Body of pancreas (tissue), 4 donors: ENCODE measurements at places on chromosomes 2 and 18.

DNA sequence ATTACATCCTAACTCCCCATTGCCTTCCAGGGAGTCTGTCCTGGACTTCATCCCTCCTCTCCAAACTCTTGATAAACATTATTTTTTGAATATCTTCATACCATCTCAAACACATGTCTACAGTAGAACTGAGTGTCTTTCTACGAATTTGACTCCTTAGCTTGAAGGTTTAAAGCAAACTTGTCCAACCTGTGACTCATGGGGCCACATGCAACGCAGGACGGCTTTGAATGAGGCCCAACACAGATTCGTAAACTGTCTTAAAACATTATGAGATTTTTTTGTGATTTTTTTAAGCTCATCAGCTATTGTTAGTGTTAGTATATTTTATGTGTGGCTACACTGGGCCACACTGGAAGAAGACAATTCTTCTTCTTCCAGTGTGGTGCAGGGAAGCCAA lies 98.1 kb downstream of the PARD3B start:
- no peak for DNase-seq

DNA sequence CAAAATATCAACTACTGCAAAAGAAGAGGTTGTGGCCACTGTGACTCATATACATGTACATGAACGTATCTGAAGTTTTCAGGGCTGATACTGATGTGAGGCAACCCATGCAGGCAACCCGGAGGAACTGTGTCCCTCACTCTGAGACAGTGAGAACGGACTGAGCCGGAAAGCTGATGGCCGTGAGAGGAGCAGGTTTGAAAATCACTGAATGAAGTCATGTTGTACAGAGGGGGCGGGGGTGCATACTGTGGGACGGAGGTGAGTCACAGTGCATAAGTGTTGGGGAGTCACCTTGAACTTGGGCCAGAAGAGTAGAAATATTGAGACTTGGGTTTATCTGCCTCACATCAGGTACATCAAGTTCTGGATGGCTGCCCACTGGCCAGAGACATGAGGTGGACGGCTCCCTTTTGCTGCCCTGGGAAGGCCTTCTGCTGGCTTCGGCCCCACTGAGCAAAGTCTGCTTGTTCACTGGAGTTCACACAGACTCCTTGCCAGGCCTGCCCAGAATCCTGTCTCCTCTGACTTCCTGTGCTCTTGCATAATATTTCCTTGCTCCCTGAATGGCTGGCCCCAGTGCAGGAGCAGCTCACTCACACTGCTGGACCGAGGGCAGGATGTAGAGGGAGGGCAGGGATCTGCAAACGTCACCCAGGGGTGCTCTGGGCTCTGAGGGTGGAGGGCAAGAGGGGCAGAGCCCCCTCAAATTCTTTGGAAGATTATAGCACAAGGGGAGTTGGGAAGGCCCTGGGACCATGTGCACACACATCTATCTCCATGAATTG lies 18.1 kb downstream of the EPAS1 start:
- peak; percentile 99 for DNase-seq

DNA sequence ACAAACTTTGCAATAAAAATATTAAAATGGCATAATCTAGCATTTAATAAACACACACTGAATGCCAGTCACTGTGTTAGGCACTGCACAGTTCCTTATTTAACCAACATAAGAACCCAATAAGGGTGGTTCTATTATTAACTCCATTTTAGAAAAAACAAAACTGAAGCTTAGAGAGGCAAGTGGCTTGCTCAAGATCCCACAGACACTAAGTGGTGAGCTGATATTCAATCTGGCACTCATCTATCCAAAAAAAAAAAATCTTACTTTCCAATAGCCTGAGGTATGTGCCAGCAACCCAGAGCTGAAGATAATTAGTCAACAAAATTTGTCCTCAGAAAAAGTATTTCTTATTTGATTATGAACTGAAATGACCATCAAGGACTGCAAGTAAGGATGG lies 799 bp downstream of the CYTIP start:
- no peak for DNase-seq

- DNase-seq = no peak
Observed at GRCh38 chr2:72955228-72956049, 38.1 kb downstream of the EMX1 start.

- peak; percentile 3 for DNase-seq
Observed at GRCh38 chr2:239814116-239814860, 210.9 kb downstream of the NDUFA10 start.

GRCh38 chr2:230327418-230328154 lies 593 bp downstream of the SP140L start:
- no peak for DNase-seq

- no peak for DNase-seq
Observed at GRCh38 chr2:229170916-229171315, 100.2 kb downstream of the PID1 start.

GRCh38 chr2:118834440-118834810 lies 13.0 kb downstream of the EN1 start:
- DNase-seq = no peak

DNA sequence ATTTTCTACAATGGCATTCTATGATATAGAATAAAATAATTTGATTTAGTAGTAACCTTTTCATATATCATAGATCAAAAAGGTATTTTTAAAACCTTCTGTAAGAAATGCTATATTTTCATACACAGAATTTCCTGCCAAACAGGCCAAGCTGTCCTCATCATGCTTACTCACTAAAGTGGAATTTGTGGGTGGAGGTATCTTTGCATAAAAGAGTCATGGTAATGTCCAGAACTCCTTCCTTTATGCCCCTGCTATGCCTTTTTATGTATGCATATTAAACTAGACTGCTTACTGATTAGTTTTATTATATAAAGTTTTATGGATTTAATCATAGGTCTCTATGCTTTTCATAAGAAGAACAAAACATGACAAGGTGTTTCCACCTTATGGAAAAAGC lies 27.5 kb upstream of the MARCHF7 start:
- DNase-seq = no peak

GRCh38 chr2:221911890-221912289 lies 339.8 kb upstream of the EPHA4 start:
- DNase-seq = no peak

GRCh38 chr2:149989447-149990063 lies 402.0 kb upstream of the MMADHC start:
- DNase-seq = peak; percentile 19

- no peak for DNase-seq
Observed at GRCh38 chr18:63097178-63097577, 222.4 kb downstream of the BCL2 start.

GRCh38 chr2:19198381-19198780 lies 160.0 kb downstream of the OSR1 start:
- DNase-seq = no peak

DNA sequence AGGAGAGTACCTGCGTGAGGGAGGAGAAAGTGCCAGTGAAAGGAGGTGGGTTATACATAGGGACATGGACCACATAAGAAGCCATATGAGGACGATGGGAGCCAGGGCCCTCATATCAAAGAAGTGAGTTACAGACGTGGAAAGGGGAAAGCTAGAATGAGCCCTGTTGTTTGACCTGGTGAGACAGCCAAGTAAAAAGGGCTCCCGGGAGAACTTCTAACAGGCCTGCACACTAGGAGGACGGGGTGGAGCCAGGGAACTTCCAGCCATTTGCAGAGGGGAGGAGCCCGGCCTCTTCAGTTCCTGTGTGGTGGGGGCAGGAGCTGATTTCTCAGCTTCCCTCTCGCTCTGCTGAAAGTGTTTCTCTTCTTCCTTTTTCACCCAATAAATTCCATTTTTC lies 84.1 kb upstream of the SLC66A3 start:
- no peak for DNase-seq

GRCh38 chr2:64298161-64298560 lies 153.9 kb upstream of the PELI1 start:
- no peak for DNase-seq

- no peak for DNase-seq
Observed at GRCh38 chr2:132816234-132816633, 146.2 kb upstream of the LYPD1 start.

DNA sequence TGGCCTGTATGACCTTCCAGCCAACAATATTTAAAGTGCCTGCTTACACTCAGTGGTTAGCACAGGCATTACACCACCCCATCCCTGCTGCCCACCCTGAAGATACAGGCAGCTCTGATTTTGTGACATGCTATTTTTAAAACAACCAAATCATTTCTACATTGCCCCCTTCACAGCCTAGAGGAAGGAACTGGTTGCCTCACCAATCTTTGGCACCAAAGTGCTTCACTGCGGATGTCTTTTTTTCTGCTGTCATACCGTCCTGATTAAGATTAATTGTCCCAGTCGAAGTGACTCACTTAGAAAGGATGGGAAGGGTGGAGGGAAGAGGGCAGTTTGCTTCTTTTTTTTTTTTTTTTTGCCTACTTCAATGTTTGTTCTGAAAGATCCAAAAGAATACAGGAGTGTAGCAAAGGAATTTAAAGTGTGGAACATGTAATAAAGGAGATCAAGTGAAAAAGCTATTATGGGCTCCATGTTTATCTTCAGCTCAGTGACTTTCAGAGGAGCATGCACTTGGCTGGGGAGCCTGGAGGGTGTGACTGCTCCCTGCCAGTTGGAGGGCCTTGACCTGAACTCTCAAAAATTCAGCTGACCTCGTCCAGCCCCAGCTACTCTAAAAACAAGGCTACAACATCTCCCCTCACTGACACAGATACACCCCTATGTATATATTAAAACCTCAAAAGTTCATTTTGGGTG lies 501.1 kb upstream of the TNP1 start:
- no peak for DNase-seq

- DNase-seq = no peak
Observed at GRCh38 chr2:29518646-29519337, 402.6 kb downstream of the ALK start.

- no peak for DNase-seq
Observed at GRCh38 chr2:43327119-43327518, 100.7 kb upstream of the ZFP36L2 start.

DNA sequence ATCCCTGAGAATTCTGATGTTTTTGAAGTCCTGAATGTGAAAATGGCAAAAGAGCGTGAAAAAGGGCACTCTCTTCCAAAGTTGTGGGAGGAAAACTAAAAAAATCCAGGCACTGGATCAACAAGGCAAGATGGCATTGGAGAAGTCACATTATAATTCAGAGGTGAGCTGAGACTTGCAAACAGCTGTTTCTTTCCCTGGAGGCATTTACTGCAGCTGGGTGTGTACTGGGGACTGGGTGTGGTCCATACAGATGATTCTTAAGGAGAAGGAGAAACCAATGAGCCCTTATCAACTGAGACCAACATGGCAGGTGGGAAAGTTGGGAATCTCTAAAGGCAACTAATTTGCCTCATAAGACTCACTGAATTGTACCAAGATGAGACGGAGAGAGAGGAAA lies 313.9 kb downstream of the TRIB2 start:
- no peak for DNase-seq

DNA sequence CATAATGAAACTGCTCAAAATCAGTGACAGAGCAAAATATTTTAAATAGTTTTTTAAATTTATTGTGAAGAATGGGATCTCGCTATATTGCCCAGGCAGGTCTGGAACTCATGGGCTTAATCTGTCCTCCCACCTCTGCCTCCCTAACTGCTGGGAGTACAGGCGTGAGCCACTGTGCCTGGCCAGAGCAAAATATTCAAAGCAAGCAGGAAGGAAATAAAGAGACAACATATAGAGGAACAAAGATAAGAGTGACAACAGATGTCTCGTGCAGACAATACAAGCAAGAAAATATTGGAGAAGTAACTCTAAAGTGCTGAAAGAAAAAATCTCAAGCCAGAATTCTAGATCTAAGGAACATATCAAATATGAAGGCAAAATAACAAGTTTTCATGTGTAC lies 5.0 kb upstream of the SCLY start:
- DNase-seq = no peak

GRCh38 chr2:205770577-205770976 lies 88.3 kb downstream of the NRP2 start:
- no peak for DNase-seq

- DNase-seq = no peak
Observed at GRCh38 chr2:44954889-44955592, 13.5 kb downstream of the SIX3 start.

DNA sequence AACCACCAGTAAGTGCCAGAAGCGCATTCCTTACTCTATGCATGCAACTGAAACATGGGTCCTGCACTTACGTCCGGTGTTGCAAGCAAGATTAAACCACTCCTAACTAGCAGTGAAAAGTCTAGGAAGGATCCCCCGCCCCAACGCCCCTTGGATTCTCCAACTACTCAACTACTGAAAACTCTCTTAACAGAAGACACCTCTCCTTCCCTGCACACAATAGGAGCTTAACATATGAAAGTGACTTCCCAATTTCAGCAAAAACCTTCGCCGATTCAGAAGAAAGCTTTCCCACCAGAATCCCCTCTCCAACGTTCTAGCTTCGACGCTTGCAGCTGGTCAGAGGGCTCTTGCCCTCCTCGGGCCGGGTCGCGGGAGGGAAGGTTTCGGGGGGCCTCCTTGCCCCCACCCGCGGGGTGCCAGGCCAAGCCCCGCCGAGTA lies 578 bp downstream of the IWS1 start:
- DNase-seq = no peak

- DNase-seq = no peak
Observed at GRCh38 chr18:78421392-78421791, 558.2 kb upstream of the SALL3 start.

GRCh38 chr2:133173224-133173623 lies 395.0 kb downstream of the NCKAP5 start:
- DNase-seq = no peak

DNA sequence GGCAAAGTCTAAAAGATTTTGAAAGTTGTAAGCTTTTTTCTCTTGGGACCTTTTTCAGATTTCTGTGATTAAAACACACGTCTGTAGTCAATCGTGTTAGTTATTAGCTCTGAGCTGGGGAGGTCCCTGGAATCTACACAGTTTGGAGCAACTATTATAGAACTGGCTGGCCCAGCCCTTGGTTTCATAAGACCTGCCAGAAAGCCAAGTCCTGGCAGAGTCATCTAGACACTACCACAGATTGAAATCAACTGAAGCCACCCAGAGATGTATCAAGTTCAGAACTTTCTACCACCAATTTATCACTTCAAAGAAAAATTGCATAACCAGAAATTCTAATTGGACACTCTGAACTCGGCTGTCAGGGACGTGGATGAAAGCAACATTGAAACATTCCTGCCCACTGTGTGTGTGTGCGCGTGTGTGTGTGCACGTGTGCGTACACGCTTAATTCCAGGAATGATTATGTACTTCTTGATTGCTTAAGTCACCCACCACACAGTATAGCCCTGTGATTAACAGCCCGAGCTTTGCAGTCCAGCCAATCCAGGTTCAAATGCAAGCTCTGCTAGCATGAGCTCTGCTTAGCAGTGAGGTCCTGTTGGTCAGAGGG lies 126.3 kb downstream of the TPGS2 start:
- no peak for DNase-seq

- DNase-seq = no peak
Observed at GRCh38 chr18:9712130-9712577, 4.1 kb downstream of the RAB31 start.

GRCh38 chr2:101231937-101232730 lies 20.6 kb upstream of the CNOT11 start:
- DNase-seq = no peak

GRCh38 chr2:21330786-21331391 lies 207.1 kb downstream of the TDRD15 start:
- no peak for DNase-seq

- no peak for DNase-seq
Observed at GRCh38 chr18:48525671-48526070, 13.2 kb upstream of the CTIF start.
